ENCODE measurements at places on chromosomes 7 and 10.

DNA sequence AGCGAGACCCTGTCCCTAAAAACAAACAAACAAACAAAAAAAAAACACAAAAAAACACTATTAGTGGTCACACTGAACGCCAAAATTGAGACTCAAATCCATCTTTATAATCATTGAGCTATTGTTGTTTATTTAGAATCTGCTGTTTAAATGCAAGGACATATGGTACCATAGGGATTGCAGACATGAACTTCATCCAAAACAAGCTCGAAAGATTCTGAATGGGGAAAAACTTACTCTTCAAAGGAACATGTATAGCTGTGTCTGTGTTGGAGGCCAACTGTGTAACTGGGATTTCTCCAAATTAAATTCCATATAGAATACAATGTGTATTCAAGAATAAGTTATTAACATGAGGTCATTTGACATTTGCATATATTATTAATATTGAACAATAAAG, 74.7 kb upstream of the GPR158 start:
- H3K4me3 ChIP-seq: no peak overlapping the region
- no peaks in the 10 kb centered on the region for H3K4me1 ChIP-seq
- no peaks in the 10 kb centered on the region for H3K36me3 ChIP-seq
- H3K27ac ChIP-seq: no peak overlapping the region

DNA sequence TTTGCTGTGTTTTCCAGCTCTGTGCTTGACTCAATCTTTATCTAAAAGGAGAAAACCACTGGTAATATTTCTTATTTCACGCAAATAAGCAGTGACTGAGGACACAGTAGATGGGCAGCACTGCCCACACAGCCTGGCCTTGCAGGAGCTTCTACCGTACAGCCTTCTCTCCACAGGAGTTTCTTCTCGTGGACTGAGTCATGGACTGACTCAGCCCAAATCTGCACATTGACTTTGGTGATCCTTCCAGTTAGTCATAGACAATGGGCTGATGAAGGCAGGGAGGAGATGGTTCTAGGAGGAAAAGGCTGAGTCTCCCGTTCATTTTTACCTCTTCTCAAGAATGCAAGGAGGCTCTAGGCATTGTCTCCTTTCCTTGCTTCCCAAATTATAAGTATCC, 200.7 kb downstream of the RAPGEF5 start:
- DNase-seq: peak; percentile 25
- H3K4me1 ChIP-seq: no peaks in the 10 kb centered on the region
- no peak overlapping the region for H3K4me3 ChIP-seq

DNA sequence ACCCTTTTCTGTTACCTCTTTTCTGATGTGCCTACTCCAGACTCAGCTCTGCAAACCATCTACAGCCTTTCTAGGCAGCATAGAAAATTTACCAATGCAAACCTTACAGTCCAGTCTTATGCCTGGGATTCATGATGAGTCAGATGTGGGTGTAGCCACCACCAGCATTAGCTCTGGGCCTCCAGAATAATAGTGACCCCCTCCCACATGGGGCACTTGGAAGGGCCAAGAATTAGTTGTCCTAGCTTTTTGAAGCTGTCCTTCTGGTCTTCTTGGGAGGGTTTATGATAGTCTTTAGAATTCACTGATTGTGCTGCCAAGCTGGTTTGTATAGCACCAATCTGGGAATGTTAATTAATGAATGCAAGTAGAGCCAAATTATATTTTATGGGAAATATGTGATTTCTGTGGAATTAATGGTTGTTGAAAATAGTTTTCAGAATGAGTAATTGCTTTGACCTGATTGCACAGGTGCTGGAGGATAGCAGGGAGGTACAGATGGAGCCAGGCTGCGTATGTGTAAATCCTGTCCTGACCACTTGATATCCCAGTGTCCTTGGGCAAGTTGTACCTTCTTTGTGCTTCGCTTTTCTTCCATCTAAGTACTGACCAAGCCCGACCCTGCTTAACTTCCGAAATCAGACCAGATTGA, 94.8 kb downstream of the CPED1 start:
- no peak overlapping the region for H3K4me3 ChIP-seq
- H3K27ac ChIP-seq: no peak overlapping the region
- DNase-seq: no peak
- no peaks in the 10 kb centered on the region for H3K4me1 ChIP-seq
- no peaks in the 10 kb centered on the region for H3K27me3 ChIP-seq
- no peaks in the 10 kb centered on the region for H3K36me3 ChIP-seq

DNA sequence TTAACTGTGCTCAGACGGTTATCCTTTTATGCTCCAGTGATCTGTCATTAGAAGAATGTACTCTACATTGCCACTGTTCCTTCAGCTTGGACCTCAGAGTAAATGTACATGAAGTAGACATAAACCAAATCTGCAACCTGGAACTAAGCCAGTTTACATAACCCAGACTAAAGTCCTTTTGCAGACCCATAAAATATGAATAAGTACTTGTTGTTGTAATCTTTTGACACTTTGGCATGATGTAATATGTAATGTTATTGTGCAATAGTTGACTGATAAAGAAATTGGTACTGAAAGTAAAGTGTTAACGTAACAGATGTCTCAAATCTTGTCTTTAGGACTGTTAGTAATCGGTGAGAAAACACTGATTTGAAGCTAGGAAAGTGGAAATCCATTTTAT, 115.8 kb upstream of the SORCS1 start:
- no peaks in the 10 kb centered on the region for H3K36me3 ChIP-seq
- no peak overlapping the region for H3K27ac ChIP-seq
- H3K4me3 ChIP-seq: no peak overlapping the region
- no peaks in the 10 kb centered on the region for H3K4me1 ChIP-seq
- DNase-seq: no peak
- no peaks in the 10 kb centered on the region for H3K27me3 ChIP-seq

- H3K4me3 ChIP-seq: no peak overlapping the region
- no peaks in the 10 kb centered on the region for H3K27me3 ChIP-seq
- 0 out of 2 replicates have a peak, but pooled peaks cover 5% of the 10 kb centered on the region for H3K4me1 ChIP-seq
Measured at GRCh38 chr7:28102797-28103196, 77.8 kb downstream of the JAZF1 start.

GRCh38 chr7:30975256-30975899, 11.6 kb downstream of the GHRHR start:
- H3K27me3 ChIP-seq: peaks cover 13% of the 10 kb centered on the region
- no peak overlapping the region for H3K4me3 ChIP-seq
- peaks cover 8% of the 10 kb centered on the region for H3K4me1 ChIP-seq
- H3K27ac ChIP-seq: no peak overlapping the region

DNA sequence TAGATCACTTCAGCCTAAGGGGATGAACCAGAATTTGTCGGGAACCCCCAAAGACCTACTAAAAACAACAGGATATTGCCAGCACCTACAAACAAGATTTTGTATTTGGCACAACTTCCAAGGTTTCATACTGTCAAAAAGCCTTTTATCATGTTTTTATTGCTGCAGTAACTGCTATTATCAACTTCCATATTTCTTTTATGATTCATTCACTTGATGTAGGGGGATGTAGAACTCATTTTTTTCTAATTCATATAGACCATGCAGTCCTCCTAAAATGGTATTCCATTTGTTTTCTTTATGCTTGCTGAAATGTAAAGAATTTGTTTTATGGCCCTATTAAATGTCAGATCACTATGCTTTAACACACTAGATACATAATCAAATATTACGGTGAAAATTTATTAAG, 30.0 kb upstream of the WNT16 start:
- no peaks in the 10 kb centered on the region for H3K27me3 ChIP-seq
- no peak overlapping the region for H3K4me3 ChIP-seq
- no peak for DNase-seq
- H3K4me1 ChIP-seq: peaks cover 13% of the 10 kb centered on the region
- H3K27ac ChIP-seq: no peak overlapping the region
- no peaks in the 10 kb centered on the region for H3K36me3 ChIP-seq
